ENCODE measurements at places on chromosomes 11 and 22.

DNA sequence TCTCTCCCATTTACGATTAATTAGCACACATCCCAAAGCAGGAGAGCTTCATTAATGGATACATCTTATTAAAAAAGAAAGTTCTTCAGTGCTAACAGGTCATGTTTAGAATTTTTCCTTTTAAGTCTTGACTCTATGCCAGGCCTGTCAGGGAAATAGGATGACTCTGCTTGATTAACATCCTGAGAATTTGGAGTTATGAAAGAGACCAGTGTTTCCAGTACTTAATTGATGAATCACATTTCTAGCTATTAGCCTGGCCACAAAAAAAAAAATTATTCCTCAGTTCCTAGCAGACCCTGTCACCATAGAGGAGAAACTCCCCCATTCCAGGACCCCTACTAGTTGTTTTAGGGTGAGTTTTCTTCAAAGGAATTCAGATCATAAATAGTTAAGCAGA is 23.6 kb upstream of the ME3 start:
- no peak for DNase-seq

- no peak for DNase-seq
Measured at GRCh38 chr11:1087961-1088926, 13.6 kb downstream of the MUC2 start.

GRCh38 chr11:8293171-8293570 is 29.5 kb upstream of the LMO1 start:
- DNase-seq = no peak

DNA sequence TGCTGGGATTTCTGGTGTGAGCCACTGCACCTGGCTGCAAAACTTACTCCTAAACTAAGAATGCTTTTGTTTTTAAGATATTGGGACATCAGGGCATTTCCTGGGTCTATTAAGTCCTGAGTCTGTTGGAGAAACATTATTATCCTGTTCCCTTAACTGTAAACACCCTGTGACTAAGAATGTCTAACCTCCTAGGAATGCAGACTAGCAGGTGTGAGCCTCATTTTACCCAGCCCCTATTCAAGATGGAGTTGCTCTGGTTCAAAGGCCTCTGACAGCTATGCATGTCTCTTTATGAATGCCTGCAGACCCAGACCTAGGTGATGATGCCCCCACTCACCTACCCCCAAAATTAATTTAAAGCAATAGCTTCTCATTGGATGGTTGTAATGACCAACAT is 46.2 kb downstream of the DEPDC5 start:
- no peak for DNase-seq

DNA sequence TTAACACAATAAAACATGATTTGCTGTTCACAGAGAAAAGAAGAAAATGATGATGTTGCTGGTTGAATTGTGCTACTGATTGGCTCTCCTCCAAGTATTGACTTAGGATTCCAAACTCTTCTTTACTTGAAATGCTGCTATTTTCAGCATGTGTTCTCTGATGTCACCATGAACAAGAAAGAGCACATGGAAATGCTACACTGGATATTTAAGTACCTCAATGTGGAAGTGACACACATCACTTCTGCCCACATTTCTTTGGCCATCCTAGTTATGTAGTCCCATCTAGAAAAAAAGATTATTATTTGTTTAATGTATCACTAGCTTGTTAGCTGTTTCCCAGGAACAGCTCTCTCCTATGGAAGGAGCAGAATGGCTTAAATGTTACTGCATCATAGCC is 27.2 kb downstream of the OR52B2 start:
- no peak for DNase-seq

DNA sequence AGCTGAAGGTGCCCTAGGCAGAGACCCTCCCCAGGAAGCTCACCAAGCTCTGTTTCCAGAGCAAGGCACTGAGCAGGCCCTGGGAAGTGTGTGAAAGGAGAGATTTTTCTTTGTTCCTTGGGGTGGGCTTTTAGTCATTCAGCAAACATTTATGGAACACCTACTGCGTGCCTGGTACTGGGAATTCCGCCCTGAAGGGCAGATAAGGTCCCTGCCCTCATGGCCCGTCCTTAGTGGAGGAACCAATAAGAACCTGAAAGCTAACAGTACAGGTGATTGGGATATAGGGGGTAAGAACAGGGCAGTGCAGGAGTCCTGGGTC is 3.9 kb downstream of the TMEM134 start:
- no peak for DNase-seq

DNA sequence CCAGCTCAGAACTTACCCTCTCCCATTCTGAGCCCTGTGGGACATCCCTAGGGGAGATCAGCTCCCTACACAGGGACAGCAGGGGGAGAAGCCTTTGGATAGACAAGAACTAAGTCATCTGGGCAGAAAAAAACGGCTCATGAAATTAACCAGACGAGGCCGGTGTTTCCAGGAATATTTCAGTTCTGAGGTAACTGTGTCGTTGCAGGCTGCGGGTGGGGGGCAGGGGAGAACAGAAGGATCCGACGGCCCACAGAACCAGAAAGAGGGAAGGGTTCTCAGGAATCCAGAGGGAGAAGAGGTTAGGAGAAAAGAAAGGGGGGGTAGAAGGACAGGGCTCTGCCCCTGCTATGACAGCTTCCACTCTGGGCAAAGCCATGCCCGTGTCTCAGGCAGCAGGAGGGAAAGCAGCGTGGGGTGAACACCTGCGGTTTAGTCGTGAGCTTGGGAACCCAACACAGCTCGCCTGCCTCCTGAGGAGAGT is 3.6 kb downstream of the CLCF1 start:
- DNase-seq = no peak

DNA sequence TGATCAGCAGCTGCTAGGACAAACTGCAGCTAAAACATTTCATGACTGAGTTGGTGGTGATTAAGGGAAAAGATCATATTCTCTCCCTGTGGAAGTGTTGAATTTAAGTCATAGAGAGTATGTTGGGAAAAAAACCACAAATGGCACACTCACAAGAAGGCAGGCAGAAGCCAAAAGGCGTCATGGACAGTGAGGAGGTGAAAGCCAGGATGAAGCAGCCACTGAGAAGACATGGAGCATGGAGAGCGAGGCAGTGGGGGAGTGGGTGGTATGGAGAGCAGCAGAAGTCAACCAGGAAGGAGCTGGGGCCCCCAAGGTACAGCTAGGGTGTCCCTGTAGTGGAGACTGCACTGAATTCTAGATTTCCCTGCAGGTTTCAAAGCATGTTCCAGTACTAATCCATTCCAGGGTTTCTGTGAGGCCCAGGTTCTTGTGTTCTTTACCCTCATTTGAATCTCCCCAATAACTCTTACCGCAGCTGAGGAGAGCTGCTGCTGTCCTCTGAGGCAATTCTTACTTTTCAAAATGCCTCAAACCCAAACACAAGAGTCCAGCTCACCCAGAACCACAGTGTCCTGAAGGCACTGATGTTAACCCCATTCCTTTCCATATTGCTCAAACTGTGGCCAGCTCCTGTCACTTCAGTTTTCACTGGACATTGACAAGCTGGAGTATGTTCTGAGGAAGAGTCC is 191.8 kb upstream of the E2F8 start:
- DNase-seq = no peak

DNA sequence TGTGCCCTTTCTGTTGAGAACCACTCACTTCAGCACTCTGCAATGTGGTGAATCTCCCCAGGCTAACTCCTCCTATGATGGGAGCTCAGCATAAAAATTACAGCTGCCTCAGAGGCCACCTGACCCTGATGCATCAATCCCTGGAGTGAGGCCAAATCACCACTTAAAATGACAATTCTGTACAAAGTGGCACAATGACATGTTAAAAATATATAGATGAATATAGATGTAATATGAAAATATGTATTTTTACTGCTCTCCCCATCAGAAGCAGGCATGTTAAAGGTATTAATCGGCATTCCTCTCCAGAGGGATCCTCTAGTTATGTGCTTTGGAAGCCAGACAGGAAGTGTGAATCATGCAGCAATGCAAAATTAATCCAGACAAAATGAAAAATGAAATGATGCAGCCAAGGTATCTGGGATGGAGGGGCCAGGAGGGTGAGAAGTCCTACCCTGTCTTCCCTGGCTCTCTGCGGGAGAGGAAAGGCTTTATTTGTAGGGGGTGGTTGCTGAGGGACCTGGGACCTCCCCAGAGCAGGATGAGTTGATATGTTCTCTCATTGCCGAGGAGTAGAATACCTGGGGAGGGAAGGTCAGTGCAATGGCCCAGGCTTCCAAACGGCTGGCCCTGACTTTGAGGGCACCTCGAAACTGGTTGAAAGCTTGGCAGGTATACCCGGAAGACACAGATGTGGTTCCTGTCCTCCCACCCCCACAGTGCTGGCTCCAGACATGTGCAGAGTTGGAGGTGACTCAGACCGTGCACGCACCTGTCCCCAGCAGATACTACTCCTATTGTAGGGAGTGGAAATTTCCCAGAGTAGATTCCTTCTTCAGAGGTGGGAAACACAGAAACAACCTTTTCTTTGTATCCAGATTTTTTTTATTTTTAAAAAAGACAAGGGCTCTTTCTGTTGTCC is 347.9 kb upstream of the NCAM1 start:
- DNase-seq = no peak

DNA sequence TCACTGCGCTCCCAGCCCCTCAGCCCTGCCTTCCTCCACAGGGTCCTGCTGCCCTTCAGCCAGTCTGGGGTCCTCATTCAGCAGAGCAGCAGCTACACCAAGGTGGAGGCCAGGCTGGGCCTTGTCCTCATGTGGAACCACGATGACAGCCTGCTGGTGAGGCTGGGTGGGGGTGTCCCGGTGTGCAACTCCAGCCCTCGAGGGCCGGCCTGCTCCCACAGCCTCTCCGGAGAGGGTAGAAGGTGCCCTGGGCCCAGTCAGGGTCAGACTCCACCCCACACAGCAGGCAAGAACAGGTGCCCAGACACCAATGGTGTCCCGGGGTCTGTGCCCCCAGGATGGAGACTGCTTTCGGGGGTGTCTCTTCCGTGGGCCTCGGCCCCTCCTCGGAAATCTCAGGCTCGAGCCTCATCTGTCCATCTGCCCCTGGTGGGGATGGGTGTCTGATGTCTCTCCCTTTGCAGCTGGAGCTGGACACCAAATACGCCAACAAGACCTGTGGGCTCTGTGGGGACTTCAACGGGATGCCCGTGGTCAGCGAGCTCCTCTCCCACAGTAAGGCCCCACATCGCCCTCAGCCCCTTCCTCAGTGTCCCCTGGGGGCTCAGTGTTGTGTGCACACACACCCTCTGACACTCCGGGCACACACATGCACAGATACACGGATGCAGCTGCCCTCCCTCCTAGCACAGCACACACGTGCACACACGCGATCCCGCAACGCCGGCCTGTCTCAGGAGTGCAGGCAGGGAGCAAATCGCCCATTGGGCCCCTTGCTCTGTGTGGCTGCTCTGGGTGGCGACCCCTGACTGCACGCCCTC is 4.9 kb downstream of the MUC5AC start:
- no peak for DNase-seq

- no peak for DNase-seq
Measured at GRCh38 chr11:68928136-68928880, 24.6 kb downstream of the IGHMBP2 start.

- peak; percentile 87 for DNase-seq
Measured at GRCh38 chr11:68843703-68844312, 2.1 kb upstream of the CPT1A start.

GRCh38 chr11:57131080-57131790 is 50.5 kb upstream of the LRRC55 start:
- DNase-seq = peak; percentile 14

DNA sequence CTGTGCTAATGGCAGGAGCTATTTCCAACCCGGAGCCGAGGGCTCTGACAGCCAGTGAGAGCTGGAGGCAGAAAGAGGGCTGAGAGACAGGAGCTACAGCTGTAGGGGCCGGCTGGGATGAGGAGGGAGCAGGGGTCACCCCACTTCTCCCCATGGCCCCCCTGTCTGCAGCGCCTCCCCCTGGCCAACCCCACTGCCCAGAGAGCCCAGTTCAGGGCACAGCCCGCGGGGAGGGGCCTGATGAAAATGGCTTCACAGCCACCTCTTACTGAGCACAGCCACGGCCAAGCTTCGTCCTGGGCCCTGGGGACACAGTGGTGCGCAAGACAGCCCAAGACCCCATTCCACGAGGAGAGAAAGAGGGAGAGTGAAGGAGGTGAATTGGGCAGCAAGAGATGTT is 27.9 kb downstream of the RPL3 start:
- DNase-seq = no peak

DNA sequence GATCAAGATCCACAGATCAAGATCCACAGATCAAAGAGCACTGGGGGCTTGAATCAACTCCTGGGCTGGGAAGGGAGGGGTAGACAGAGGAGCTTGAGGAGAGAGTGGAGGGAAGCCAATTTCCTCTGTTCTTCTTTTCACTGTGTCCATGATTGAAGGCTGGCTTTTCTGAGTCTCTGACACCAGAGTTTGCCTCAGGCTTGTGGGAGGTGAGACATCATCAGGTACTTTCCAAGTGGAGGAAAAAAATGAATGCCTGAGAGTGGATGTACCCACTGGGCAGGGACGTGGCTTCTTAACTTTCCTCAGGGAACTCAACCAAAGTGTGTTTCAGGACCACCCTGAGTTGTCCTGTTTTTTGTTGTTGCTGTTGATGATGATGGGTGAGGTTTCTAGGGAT is 11.0 kb upstream of the HEPHL1 start:
- no peak for DNase-seq

GRCh38 chr11:363948-364761 is 5.1 kb upstream of the B4GALNT4 start:
- DNase-seq = no peak

GRCh38 chr22:17906978-17907747 is 117.2 kb downstream of the MICAL3 start:
- DNase-seq = no peak

DNA sequence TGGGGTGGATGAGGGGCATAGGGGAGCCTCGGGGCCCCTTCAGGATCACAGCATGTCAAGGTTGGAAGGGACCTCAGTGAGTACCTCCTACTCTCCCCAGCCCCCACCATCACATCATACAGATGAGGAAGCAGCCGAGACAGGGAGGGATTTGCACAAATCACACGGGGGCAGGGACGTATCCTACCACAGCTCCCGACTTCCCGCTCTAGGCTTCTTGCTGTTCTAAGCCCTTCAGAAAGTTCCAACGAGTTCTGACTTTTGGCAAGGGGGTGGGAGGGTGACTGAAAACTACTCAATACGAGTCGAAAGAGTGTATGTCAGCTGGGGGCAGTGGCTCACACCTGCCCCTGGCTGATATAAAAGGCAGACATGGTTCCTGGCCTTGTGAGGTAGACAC is 4.7 kb upstream of the RAD9A start:
- DNase-seq = no peak

DNA sequence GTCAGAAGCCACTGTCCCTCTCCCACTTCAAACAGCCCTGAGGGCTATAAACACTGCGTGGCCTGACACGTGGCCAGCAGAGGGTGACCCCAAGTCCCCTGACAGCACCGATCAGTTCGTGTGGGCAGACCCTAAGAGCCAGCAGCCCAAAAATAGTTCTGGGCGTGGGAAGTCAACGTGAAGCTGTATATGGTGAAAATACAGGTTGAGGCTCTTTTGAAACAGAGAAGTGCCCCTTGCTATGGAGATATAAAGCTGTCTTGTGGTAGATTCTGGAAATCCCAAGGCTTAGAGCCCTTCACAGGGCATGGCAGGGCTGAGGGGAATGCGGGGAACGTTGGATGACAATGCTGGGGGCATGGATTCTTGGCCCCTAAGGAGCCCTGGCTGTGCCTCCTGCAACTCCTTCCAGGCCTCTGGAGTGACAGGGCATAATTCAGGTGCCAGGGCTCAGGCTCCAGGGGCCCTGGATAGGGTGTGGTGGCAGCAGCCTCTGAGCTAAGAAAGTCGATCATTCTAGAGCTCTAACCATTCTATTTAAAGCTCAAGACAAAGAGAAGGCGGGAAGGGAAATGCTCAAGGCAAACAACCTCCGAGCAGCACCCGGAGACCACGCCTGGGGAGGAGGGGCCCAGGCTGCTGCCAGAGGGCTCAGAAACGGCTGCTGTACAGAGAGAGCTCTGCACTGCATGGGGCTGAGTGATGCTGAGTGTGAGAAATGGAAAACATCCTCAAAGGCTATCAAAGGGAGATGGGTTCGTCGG is 60.4 kb upstream of the CD5 start:
- peak; percentile 51 for DNase-seq

All from heart right ventricle (tissue), 16 donors.